ENCODE measurements at places on chromosomes 4 and X.

DNA sequence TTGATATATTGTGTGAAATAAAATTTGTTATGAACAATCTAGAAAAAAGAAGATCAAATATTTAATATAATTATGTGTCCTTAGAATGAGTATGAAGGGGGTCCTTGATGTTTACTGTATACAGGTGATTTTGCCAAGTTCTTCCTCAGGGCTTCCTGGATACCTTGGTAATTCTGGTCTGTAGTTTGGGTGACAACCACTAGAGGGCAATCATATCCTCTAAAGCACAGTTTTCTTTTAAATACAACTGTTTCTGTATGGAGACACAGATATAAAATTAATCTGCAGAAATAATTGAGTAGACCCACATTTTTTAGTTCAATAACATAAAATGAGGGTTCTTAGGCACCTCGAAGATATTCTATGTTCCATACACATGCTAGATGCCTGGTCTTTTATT, 157.7 kb downstream of the SPANXN1 start:
- peak; percentile 36 for DNase-seq

DNA sequence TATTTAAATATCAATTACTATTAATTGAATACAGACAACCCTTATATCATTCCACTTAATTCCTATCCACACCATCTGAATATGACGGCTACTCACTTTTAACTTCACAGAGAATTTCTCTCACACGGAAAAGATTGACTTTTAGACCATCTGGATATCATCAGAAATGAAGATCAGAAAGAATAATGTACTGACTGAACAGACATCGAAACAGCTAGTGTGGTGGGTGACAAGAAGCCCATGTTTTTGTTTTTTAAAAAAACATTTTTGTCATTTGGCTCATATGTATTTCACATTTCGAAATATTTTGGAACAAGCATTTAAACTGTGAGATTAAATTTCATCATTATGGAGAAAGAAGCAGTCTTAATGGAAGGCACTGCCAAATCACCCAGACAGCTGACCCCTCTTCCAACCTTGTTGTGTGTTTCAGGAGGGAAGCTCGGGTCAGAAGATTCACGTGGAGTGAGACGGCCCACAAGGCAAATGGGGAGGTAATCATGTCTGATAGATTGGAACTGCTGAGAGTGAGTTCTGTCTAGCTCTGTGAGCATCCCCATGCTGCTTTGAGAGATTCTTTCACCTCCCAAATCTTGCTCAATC, 204.2 kb upstream of the RASGEF1B start:
- no peak for DNase-seq

DNA sequence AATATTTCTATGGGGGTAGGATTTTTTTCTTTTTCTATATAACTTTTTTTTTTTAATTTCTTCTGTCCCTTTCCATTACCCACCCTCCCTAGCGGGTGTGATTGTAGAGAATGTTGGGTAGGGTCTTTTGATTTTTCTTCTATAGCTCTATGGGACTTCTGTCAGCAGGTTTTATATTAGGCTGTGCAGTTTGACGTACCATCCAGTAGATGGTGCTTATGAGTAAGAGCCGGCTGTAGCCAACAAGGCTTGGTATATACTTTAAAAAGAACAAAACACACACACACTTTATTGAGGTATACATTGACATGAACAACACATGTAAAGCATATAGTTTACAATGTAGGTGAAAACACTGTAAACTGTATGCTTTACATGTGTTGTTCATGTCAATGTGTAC, 247.9 kb upstream of the POF1B start:
- DNase-seq = peak; percentile 36

GRCh38 chr4:95068818-95069478, 311.2 kb downstream of the BMPR1B start:
- no peak for DNase-seq

DNA sequence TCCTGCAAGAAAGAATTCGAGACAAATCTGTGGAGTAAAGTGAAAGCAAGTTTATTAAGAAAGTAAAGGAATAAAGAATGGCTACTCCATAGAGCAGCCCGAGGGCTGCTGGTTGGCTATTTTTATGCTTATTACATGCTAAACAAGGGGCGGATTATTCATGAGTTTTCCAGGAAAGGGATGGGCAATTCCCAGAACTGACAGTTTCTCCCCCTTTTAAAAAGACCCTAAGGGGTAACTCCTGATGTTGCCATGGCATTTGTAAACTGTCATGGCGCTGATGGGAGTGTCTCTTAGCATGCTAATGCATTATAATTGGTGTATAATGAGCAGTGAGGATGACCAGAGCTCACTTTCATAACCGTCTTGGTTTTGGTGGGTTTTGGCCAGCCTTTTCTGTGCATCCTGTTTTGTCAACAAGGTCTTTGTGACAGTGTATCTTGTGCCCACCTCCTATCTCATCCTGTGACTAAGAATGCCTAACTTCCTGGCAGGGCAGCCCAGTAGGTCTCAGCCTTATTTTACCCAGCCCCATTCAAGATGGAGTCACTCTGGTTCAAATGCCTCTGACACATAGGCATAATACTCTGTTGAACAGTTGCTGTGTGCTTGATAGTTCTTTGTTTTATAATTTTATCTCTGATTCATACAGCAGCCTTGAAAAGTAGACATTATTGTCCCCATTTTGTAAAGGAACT, 25.8 kb downstream of the GAB1 start:
- peak; percentile 32 for DNase-seq

GRCh38 chrX:118346258-118347094, 570 bp downstream of the WDR44 start:
- peak; percentile 36 for DNase-seq

GRCh38 chr4:156576946-156577345, 394.7 kb downstream of the PDGFC start:
- DNase-seq = no peak

DNA sequence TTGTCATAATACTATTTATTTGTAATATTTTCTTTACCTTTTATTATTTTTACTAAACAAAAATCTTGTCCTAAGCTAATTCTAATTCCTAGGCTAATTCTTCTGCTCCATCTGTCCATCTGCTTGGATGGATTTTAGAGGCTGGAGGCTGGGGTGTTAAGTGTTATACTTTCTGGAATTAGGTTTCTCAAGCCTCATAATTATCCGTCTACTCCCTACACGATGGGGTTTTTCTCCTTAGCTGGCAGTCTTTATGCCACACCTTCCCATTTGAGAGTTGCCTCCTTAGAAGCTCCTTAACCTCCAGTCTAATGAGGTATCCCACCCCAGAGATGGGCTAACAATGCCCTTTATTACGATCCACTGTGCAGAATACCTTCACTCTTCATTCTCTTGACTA, 37.6 kb upstream of the LGI2 start:
- no peak for DNase-seq
